ENCODE measurements at places on chromosomes 7 and 10.

DNA sequence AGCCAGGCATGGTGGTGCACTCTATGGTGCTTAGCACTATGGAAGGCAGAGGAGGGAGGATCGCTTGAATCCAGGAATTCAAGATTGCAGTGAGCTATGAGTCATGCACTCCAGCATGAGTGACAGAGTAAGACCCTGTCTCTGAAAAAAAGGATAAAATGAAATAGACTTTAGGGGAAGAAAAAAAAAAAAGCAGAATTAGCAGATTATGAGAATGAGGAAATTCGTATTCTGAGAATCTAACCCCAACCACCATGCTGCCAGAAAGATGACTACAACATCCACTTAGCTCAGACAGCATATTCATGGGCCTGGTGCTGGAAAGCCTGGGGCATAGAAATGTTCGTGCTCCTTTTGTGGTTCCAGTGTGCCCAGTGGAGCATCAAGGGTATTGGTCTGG lies 63.3 kb downstream of the TMEM26 start:
- H3K27me3 ChIP-seq = no peaks in the 10 kb centered on the region
- DNase-seq = no peak
- H3K4me3 ChIP-seq = no peak overlapping the region
- no peaks in the 10 kb centered on the region for H3K36me3 ChIP-seq
- H3K4me1 ChIP-seq = no peaks in the 10 kb centered on the region

DNA sequence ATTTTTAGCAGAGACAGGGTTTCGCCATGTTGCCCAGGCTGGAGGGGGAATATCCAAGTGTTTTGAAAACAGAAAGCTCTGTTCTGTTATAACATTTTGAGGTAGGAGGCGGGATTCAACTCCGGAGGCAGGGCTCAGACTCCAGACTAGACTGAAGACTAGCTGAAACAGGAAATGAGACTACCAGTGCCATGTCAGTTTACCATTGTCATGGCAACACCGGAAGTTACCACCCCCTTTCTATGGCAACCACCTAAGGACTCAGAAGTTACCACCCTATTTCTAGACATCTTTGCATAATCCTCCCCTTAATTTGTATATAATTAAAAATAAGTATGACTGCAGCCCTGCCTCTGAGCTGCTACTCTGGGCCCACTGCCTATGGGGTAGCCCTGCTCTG lies 1069.1 kb upstream of the AUTS2 start:
- no peaks in the 10 kb centered on the region for H3K27me3 ChIP-seq
- DNase-seq = no peak
- no peaks in the 10 kb centered on the region for H3K4me1 ChIP-seq
- H3K27ac ChIP-seq = no peak overlapping the region

DNA sequence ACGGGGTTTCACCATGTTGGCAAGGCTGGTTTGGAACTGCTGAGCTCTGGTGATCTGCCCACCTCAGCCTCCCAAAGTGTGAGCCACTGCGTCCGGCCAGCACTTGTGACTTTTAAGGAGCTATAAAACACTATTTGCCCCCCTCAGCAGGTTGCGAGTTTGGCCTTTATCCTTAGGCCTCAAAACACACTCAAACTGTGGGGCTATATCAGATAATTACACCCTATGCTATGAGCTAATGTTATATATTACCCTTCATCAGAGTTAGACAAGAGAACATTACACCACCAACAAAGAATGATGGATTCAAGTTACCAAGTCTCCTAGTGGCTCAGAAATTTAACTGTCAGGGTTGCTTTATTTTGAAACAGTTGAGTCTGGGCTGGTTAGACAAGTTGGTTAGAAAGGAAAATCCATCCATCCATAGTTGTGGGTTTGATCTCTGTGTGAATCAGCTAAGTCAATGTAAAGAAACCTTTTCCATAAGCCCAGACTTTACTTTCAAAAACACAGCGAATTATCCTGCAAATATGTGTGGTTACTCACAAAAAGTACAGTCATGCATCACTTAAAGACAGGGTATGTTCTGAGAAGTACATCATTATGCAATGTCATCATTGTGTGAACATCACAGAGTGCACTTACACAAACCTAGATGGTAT lies 115.8 kb downstream of the SEMA3D start:
- H3K36me3 ChIP-seq = peaks cover 4% of the 10 kb centered on the region
- no peaks in the 10 kb centered on the region for H3K27me3 ChIP-seq
- DNase-seq = no peak

- no peak overlapping the region for H3K27ac ChIP-seq
- peaks cover 75% of the 10 kb centered on the region for H3K27me3 ChIP-seq
- no peaks in the 10 kb centered on the region for H3K36me3 ChIP-seq
- H3K4me1 ChIP-seq = peaks cover 10% of the 10 kb centered on the region
- no peak overlapping the region for H3K4me3 ChIP-seq
Measured at GRCh38 chr7:155529845-155530244, 16.5 kb downstream of the CNPY1 start.

DNA sequence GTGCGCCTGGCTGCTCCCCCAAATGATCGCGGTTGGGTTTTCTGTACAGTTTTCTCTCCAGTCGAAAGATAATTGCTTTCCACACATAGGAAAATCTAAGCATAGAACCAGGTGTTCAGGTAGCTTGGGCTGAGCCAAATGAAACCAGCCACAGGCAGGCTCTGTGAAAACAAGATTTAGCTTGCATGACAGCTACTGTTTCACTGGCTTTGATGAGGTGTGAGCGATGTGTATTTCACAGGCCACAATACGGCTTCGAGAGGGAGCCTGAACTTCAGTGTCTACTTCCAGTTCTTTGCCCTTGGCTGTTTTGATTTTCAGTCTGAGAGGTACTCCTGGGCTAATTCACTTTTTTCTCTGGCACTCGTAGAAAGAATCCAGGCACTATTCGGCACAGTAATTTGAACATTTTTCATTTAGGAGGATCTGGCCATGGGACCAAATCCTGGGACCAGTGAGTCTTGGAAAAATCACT lies 110.5 kb downstream of the JCAD start:
- peak overlapping the region; percentile 18 for H3K27ac ChIP-seq
- no peak for DNase-seq
- H3K4me1 ChIP-seq = peaks cover 15% of the 10 kb centered on the region
- no peak overlapping the region for H3K4me3 ChIP-seq

DNA sequence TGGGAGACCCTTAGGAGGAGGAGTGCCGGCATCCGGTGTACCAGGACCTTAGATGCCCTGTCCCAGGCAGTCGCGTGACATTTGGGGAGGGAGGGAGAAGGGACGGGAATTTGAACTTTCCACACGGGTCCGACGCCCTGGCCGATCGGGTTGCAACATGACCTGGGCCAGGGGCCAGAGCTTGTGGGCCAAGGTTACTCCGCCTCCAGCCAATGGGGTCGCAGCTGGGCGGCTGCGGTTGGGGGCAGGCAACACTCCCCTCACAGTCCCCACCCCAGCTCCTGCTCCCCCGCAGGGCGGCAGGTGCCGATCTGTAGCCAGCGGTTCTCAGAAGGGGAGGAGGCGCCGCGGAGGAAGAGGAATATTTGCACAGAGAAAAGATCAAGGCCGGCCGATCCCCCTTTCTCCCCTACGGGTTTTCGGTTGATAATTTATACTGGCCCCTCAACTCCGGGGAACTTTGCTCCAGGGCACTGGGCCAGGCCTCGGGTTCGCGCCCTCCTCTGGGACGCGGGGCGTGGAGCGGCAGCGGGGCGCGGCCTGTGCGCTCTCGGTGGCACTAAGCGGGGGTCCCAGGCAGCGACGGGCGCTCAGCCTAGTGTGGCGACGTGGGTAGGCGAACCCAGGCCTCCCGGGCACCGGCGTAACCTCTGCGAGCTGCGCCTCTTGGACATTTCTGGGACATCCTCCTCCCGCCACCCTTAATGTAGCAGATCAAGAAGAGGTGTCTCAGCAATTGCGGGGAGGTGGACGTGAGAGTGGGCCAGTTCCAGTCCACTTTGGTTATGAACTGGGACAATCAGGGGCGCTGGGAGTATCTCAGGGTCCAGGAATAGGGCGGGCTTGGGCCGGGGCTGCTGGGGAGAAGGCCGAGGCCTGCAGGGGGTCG lies 1.2 kb downstream of the MLXIPL start:
- H3K27ac ChIP-seq = no peak overlapping the region
- peak overlapping the region; percentile 67 for H3K4me3 ChIP-seq
- no peak for DNase-seq
- peaks cover 27% of the 10 kb centered on the region for H3K27me3 ChIP-seq

GRCh38 chr10:73876971-73877370 lies 2.6 kb upstream of the CAMK2G start:
- no peak overlapping the region for H3K4me3 ChIP-seq
- peaks cover 43% of the 10 kb centered on the region for H3K27me3 ChIP-seq
- peaks cover 4% of the 10 kb centered on the region for H3K36me3 ChIP-seq
- peaks cover 12% of the 10 kb centered on the region for H3K4me1 ChIP-seq
- no peak for DNase-seq

DNA sequence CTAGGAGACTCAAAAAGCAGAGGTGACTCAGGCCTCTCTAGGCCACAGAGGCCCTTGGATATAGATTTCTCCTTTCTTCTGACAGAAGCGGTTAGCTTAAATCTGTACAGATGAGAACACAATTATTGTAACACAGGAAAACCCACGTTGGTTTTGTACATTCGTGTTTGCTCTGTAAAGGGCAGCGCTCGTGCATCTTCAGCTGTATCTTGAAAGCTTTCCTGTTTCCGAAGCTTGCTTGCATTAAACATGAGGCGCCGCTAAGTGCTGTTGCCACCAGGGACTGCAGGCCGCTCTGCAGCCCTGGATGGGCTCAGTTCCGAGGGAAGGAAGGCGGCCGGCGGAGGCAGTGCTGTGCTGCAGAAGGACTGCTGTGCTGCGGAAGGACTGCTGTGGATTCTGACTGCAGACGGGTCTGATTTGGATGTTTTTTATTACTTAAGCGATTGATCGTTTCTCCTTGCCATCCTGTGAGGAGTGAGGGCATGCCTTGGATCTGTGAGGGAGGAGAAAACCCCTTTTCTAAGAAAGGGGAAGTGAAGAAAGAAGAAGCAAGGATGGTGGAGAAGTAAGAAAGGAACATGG lies 53.3 kb downstream of the FHIP2A start:
- H3K4me3 ChIP-seq = no peak overlapping the region
- no peak for DNase-seq
- H3K27ac ChIP-seq = no peak overlapping the region
- H3K36me3 ChIP-seq = no peaks in the 10 kb centered on the region
- peaks cover 1% of the 10 kb centered on the region for H3K4me1 ChIP-seq
- peaks cover 20% of the 10 kb centered on the region for H3K27me3 ChIP-seq

Data from progenitor cell of endocrine pancreas (in vitro differentiated cells).